ENCODE measurements at places on chromosomes 16 and 17. TPM values are rescaled to one million over a fixed set of nuclear protein-coding genes. Genes with fewer than 3 reads are reported as not detected.

DNA sequence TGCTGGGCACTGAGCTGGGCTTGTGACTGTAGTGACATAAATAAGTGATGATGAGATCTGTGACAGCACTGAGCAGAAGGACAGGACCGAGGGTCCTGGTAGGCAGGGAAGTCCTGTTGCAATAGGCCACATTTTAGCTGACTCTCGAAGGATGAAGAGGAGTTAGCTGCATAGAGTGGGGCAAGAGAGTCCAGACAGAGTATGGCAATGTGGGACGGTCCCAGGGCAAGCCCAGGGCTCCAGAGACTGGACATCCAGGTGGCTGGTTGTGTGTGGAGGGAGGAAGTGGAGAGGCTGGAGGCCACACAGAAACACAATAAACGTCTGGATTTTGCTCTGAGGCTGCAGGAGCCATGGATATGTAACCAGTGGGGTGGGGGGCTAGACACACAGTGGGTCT lies 64.5 kb upstream of the ZNF423 start:
- no peak for DNase-seq

DNA sequence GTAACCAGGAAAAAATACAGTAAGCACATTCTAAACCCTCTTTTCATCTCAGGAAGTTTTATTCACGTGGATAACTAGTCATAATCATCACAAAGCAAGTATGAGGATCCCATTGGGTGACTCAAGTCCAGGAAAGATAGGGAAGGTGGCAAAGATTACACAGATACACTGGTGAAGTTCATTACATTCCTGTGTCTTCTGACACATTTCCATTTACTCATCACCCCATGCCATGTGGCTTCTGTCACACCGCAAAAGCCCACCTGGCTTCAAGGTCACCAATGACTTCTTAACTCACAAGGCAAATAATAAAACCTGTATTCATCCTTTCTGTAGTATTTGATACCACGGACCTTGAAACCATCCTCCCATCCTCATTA lies 17.0 kb downstream of the HS3ST3A1 start:
- no peak for DNase-seq

- no peak for DNase-seq
These were observed 15.5 kb downstream of the GFOD2 start for GRCh38 chr16:67703626-67704025.

GRCh38 chr17:64635647-64636305 lies 26.3 kb downstream of the SMURF2 start:
- no peak for DNase-seq

Gene TXNL4B
- 10.6 TPM for total RNA-seq

Gene NTN1
- 1.1 TPM for total RNA-seq

- no peak for DNase-seq
These were observed 45.0 kb downstream of the LDHD start for GRCh38 chr16:75071621-75072020.

GRCh38 chr16:69848637-69849545 lies 86.8 kb downstream of the WWP2 start:
- peak; percentile 54 for DNase-seq

- peak; percentile 53 for DNase-seq
These were observed 685 bp downstream of the PAQR4 start for GRCh38 chr16:2969545-2970521.

- no peak for DNase-seq
These were observed 155.9 kb downstream of the C16orf78 start for GRCh38 chr16:49529411-49530045.

DNA sequence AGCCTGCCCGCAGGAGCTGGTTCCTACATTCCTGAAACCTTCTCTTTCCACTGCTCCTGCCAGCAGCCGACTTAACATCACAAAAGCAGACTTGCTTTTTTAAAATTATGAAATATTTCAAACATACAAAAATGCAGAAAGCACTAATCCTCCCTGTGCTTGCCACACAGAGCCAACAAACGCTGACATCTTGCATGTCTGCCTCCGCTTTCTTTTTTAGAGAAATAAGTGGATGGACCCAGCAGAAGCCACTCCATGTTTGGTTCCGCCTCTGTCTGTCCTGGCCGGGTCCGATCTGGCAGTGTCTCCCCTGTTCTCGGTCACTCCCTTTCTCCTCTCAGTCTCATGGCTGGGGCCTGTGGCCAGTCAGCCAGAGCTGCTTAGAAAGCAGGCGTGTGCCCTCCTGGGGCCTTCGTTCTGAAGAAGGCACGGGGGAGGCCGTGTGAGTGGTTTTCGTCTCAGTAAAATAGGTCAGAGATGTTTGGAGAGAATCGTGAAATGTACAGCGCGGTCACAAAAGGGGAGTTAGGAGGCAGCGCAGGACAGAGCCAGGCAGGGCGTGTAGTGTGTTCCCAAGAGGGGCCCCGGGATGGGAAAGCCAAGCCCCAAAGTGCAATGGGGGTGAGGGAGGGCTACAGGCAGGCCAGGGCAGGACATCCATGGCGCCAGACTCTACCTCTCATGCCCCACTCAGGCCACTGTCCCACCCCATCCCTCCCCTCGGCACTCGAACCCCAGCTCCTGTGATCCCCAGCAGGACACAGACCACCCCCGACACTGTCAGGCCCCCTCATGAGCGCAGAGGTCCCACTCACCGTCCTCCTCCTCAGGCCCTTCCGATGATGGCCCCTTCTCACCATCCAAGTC lies 23.2 kb downstream of the MXRA7 start:
- no peak for DNase-seq

- DNase-seq, result no peak
These were observed 10.3 kb downstream of the ZNF469 start for GRCh38 chr16:88393034-88393433.

- DNase-seq, result no peak
These were observed 256.6 kb upstream of the KCNJ16 start for GRCh38 chr17:69818467-69818866.

- DNase-seq, result peak; percentile 24
These were observed 23.1 kb downstream of the MPHOSPH6 start for GRCh38 chr16:82146957-82147356.

Gene PIK3R5
- total RNA-seq, result 0.62 TPM

- no peak for DNase-seq
These were observed 66.4 kb downstream of the TMEM114 start for GRCh38 chr16:8523932-8524331.

DNA sequence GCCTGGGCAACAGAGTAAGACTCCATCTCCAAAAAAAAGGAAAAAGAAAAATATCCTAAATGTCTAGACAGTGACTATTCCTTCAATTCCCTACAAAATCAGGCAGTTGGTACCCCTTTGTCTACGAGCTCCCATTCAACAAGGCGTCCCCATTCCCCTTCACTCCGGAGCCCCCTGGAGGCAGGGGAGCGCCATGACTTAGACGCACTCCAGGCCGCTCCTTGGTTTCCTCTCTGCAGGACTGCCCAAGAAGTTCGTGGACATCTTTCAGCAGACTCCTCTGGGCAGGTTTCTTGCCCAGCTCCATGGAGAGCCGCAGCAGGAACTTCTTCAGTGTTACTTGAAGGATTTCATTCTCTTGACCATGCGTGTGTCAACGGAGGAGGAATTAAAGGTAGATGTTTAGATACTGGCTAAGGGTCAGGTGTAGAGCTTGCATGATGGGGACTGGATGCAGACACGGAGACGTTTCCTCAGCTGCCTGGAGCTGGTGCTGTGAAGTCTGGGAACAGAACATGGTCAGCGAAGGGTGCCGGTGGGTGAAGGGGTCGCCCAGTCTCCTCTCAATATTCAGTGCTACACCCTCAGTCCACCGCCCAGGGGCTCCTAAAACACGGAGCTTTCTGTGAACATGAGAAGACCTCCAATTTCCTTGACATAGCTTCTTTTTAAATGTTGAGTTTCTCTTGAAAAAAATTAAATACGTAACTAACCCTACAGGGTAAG lies 53.3 kb upstream of the ENDOV start:
- DNase-seq, result no peak

Gene CDH11
- 258 TPM for total RNA-seq

Gene GNG13
- total RNA-seq, result not detected

DNA sequence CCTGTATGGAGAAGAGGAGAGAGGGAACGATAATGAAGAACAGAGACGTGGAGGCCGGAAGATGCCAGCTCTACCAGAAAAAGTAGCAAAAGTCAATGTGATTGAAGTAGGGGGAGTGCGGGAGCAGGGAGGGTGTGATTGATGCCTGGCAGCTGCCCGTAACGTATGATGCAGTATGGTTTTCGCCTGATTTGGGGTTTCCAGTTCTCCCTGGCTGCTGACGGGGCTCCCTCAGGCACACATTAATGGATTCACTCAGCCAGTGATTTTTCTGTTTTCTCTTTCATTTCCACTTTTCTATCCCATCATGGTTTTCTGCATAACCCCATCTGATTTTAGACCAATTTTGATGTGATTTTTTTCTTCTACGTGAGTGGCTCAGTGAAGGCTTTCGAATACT lies 62.1 kb downstream of the PRKCA start:
- DNase-seq, result no peak

- no peak for DNase-seq
These were observed 35.4 kb upstream of the LITAF start for GRCh38 chr16:11621920-11622651.

DNA sequence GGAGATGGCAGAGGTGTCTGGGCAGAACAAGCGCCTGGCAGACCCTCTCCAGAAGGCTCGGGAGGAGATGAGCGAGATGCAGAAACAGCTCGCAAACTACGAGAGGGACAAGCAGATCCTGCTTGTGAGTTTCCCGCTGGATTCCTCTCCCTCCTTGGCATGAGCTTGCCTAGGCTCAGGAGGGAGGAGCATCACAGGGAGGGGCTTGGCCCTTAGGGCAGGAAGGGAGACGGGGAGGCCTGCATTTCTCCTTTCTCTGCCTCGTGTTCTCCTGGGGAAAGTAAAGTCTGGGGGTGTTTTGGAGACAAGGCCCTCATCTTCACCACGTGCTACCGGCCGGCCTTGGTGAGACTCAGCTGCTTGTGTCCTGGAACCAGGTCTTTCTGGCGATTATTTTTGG lies 18.0 kb upstream of the DBNDD1 start:
- DNase-seq, result no peak

Gene PRDM7
- total RNA-seq, result not detected

- DNase-seq, result no peak
These were observed 9.5 kb downstream of the NLRC5 start for GRCh38 chr16:56998861-56999260.

GRCh38 chr17:69142175-69142802 lies 594 bp upstream of the ABCA6 start:
- no peak for DNase-seq

- DNase-seq, result no peak
These were observed 41.7 kb downstream of the TIMM22 start for GRCh38 chr17:1038459-1039122.

GRCh38 chr17:28667870-28668269 lies 5.9 kb downstream of the SUPT6H start:
- no peak for DNase-seq

Gene HIC1
- 3.1 TPM for total RNA-seq

Gene ACE
- 5.3 TPM for total RNA-seq

Gene ZCCHC14
- 33.2 TPM for total RNA-seq

- no peak for DNase-seq
These were observed 87.2 kb downstream of the MAP2K4 start for GRCh38 chr17:12107905-12108304.

DNA sequence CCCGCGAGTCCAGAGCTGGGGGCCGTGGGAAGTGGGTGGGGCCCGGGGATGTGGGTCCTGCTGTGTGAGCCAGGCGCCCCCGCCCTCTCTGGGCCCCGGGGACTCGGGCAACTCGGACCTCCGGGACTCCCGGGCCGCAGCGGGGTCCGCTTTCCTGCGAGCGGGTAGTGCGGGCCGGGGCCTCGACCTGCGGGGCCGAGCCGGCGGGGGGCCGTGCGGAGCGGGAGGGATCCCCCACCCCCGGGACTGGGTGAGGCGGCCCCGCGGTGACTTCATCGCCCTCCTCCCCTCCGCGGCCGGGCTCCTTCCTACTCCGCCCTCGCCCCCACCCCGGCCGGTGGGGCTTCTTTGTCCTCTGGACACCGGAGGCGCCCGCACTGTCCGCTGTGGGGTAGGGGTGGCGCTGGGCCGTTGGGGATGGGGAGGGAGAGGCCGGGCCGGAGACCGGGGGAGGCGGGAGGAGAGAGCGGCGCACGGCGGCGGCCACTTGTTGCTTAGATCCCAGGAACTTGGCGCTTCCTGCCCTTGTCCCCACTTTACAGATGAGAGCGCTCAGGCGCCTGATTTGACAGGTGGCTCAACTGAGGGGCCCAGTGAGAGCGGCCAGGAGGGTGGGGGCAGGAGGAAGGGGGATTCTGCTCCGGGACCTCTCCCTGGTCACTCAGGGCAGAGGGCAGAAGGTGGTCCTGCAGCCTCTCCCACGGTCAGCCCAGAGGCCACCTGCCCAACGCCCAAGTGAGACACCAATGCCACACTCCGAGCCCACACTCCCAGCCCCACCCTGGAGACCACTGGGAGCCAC lies 874 bp downstream of the CMTM3 start:
- no peak for DNase-seq

DNA sequence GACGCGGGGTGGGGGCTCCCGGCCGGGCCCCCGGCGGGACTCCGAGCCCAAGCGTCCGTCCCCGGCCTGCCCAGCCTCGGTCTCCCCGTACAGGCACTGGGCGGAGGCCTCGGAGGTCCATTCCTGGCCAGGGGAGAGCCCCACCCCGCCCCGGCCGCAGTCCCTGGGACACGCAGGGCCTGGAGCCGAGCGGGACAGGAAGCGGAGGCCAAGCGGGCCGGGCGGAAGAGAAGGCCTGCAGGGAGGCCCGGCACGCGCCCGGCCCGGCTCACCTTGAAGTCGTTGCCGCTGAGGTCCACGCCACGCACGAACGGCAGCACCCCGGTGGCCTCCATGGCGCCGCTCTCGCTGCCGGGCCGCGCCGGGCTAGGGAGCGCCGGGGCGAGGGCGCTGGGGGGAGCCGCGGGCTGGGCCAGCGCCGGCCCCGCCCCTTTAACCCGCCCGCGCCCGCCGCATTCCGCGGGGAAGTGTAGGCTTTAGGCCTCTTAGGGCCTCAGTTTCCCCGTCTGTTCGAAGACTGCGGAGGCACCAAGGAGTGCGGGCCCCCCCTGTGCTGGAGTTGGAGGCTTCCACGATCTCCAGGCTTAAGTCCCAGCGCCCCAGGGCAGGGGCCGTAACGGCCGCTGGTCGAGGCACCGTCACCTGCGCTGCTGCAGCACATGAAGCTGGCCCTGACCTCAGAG lies at the start of gene FLII:
Gene FLII, minus strand, starts transcription at position 383 of the 683 bp plus-strand sequence. Its CDS starts 48 bp downstream, at position 335.
- no peak for DNase-seq

Gene GRIN2A
- total RNA-seq, result 10.9 TPM

- DNase-seq, result peak; percentile 25
These were observed 1.7 kb downstream of the PPM1D start for GRCh38 chr17:60601447-60602384.

All from occipital lobe (tissue), 3 donors.